ENCODE measurements at places on chromosomes 6 and 20.

- no peak for DNase-seq
Observed at GRCh38 chr20:60634491-60635172, 617.4 kb upstream of the CDH4 start.

DNA sequence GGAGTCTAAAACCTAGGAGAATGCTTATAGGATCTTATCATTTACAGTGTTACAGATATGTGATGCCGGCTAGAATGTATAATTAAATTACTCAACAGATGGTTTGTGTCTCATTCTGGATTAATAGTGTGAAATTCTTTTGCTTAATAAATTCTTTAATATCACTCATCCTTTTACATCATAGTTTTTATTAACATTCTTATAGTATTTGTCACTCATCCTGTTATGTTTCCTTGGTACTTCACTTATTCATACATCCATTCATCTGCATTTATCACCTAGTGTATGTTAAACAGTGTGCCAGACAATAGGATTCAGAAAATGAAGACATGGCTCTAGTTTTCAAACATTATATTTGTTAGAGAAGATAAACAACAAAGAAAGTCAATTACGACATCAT lies 468.7 kb downstream of the FRK start:
- DNase-seq, result no peak

GRCh38 chr6:80528115-80528514 lies 421.6 kb downstream of the BCKDHB start:
- DNase-seq, result no peak

DNA sequence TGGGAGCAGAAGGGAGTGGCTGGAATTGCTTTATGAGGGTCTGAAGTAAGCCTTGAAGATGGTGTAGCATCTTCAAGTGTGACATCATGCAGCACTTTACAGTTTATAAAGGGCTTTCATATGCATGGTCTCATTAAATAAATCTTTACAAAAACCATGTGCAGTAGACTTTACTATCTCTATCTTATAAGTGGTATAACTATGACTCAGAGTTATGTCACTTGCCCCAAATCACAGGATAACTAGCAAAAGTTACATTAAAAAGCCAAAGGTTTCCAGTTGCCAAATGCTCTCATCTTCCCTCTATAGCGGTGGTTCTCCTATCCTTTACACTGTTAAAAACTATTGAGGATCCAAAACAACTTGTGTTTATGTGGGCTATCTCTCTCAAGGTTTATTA lies 687.7 kb upstream of the MARCKS start:
- DNase-seq, result no peak

DNA sequence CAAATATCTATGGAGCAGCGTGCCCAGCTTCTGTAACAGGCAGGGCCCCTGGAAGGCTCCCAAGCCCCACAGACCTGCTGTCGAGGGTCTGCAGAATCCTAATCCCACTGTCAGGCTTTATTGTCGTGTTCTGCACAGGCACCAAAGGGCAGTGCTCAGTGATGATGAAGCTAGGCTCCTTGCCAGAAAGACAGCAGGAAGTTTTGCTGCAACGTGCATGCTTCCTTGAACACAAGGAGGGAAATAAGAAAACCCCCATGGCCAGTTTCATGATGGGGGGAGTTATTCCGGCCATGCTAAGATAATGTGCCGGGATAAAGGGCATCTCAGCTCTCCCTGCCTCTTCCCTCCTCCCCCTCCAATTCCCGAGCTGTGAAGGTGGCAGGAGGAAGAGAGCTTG lies 109.4 kb upstream of the KCNG1 start:
- no peak for DNase-seq

- no peak for DNase-seq
Observed at GRCh38 chr6:107846262-107846795, 22.2 kb upstream of the SCML4 start.

DNA sequence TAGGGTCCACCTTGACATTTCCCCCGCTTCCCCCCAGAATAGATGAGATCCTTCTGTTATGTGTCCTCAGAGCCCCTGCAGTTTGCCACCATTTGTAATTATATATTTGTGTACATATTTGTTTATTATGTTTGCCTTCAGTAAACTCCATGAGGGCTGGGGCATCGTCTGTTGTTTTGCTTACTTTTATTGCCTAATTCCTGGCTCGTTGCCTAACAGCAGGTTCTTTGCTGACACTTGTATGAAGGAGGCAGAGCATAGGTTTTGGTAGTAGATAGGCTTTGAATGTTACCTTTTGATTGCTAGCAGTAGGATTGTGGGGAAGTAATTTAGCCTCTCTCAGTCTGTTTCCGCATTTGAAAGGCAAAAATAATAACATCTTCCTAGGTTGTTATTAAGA lies 9.9 kb downstream of the MAP3K4 start:
- DNase-seq, result no peak

GRCh38 chr6:113047932-113048331 lies 700.8 kb downstream of the RFPL4B start:
- no peak for DNase-seq

DNA sequence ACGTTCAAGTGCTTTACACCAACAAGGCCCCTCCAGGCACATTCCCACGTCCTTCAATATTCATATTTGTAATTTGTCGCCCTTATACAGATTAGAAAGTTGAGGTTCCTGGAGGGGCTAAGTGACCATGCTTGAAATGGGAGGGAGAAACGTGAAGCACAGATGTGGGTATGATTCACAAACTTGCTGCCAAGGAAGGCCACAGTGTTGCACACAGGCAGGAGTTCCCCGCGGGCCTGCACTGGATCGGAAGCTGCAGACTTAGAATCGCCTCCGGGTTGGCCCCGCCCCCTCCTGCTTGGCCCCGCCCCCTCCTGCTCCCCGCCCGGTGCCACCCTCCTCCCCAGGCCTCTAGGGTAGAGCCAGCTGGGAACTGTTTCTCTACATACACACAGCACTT lies 58.2 kb upstream of the QKI start:
- DNase-seq, result no peak

GRCh38 chr6:97361286-97361685 lies 78.3 kb upstream of the MMS22L start:
- no peak for DNase-seq

DNA sequence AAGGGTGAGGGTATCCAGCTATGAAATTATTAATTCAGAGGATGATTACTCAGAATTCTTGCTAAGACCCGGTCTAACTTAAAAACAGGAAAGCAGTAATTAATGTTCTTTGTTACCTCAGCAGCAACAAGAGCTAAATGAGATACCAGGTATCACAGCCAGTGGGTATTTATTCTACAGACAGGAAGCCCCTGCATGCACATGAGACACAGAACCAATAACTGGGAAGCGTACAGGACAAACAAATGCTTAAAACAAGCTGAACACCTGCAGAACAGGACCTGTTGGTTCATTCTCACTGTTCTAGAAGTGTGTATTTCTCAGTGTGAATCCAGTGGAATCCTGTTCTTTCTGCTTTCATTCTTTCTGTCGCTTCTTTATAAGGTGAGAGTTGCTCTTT lies 30.9 kb downstream of the SCML4 start:
- DNase-seq, result no peak

GRCh38 chr6:125274935-125275334 lies 26.8 kb downstream of the HDDC2 start:
- no peak for DNase-seq

GRCh38 chr20:31845300-31845863 lies at the start of gene FOXS1:
TSS of gene FOXS1 (minus strand) at chr20:31845604. CDS start at chr20:31845542, 62 bp downstream.
- DNase-seq, result no peak

DNA sequence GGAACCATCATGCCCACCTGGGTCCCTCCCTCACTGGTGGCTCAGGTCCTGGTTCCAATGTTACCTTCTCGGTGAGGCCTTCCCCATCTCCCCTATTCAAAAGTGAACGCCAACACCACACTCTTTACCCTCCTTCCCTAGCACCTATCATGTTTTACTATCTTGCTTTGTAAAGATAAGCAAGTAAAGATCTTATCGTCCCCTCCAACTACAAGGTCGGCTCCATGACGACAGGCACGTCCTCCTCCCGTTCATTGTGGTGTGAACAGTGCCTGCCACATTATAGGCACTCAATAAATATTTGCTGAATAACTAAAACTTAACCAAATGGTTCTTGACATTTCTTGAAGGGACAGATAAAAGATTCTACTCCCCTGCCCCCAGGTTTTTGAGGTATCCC lies 147.1 kb downstream of the PREX1 start:
- DNase-seq, result no peak

- DNase-seq, result no peak
Observed at GRCh38 chr6:124446961-124447360, 515.3 kb upstream of the RNF217 start.

DNA sequence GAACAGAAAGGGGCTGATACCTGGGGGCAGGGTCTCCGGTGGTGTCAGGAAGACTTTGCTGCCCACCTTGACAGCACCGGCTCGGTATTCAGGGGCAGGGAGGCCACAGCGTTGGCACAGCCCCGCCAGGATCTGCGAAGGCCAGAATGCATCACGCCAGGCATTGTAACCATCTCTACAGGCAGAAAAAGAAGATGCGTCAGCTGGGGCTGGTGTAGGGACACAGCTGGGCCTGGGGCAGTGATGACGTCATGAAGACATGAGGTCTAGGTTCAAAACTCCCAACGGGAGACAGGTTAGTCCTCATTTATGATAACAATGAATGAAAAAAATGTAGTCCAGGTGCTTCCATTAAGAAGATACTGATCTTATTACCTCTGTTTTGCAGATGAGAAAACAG lies 22.0 kb downstream of the ERGIC3 start:
- DNase-seq, result no peak

DNA sequence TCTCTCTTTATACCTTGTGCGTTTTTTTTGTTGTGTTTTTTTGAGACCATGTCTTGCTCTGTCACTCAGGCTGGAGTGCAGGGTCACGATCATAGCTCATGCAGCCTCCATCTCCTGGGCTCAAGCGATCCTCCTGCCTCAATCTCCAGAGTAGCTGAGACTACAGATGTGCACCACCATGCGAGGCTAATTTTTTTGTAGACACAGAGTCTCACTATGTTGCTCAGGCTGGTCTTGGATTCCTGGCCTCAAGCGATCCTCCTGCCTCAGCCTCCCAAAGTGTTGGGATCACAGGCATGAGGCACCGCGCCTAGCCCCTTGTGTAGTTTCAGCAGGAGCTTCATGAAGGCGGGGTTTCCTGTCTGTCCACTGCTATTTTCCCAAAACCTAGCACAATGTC lies 27.3 kb downstream of the PDRG1 start:
- DNase-seq, result no peak

GRCh38 chr6:133466680-133467079 lies 225.5 kb downstream of the EYA4 start:
- no peak for DNase-seq

DNA sequence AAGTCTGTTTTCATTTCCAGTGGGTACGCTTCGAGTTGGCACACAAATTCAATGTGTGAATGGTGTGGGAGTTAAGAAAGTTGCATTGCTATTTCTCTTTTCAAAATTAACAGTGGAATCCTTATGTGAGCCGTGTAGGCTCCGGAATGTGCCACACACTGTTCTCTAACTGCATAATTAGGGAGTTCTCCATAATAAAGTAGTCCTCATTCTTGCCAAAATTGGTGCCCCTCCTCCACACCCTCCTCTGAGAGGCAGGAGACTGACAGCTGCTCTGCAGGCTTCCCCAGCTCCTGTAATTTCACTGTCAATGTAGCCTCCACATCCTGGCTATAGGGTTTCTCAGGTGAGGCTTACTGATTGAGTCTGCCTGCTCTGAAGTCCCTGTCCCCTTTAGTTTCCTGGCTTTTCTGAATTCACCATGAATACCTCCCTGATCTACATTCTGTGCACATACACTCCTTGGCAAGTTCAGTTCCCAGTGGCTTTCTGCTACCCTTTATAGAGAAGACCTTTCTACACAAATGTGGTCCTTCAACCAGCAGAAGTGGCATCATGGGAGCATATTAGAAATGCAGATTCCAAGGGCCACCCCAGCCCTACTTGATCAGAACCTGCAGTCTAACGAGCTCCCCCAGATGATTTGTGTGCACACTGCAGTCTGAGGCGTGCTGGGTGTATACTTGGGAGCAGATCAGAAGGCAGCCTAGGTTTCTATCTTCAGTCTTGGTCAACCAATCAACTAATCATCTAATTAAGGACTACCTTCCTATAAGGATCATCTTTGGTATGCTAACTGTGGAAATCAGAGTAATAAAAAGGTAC lies 19.9 kb upstream of the CCN6 start:
- DNase-seq, result no peak

GRCh38 chr20:58019027-58019849 lies 209.2 kb downstream of the ANKRD60 start:
- no peak for DNase-seq

DNA sequence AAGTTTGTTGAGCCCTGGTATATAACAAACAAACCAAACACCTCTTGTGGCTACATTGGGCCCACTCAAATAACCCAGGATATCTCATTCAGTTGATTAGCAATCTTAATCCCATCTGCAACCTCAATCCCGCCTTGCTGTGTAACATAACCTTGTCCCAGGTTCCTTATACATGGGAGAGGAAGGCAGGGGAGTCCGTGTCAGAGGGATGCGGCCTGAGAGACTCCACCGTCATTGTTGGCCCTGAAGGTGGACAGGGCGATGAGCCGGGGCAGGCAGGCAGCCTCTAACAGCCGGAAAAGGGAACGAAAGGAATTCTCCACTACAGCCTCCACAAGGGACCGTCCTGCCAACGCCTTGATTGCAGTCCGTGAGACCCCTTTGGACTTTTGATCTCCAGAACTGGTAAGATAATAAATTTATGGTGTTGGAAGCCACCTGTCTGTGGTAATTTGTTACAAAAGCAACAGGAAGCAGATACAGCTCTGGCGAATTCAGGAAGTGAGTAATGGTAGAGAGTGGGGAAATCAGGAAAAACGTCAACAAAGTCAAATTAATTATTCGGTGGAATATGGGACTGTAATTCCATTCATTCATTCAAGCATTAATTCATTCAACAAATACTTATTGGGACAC lies 124.5 kb upstream of the SALL4 start:
- DNase-seq, result no peak

GRCh38 chr20:61936701-61937131 lies 129.0 kb downstream of the TAF4 start:
- no peak for DNase-seq

GRCh38 chr6:31356946-31357466 lies at the start of gene HLA-B:
TSS of gene HLA-B (minus strand) at chr6:31357179. CDS start at chr6:31357158, 21 bp downstream.
- peak; percentile 69 for DNase-seq

DNA sequence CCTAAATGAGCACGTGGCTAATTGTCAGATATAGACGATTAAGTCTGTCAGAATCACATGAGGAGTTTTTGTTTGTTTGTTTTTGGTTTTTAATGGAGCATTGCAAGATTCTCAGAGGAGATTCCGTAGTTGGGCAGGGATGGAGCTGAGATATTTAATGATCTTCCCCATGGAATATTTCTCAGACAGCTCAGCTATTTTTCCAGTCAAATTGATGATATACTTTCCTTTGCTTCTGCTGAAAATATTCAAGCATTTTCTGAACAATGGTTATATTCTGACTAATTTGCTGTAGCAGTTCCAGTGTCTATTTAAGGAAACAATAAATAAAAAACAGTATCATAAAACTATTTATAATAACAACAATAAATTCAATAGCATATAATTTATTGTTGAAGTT lies 348.4 kb downstream of the KIF16B start:
- DNase-seq, result no peak

All from stimulated activated CD8-positive, alpha-beta memory T cell treated with anti-CD3 and anti-CD28 coated beads, Interleukin-4, amount 100 ng/mL, for 1 hour (primary cell).